GM23248 (cell line): ENCODE measurements at places on chromosomes 2 and 18.

- peak; percentile 95 for DNase-seq
Measured at GRCh38 chr18:32920796-32921787, 148.3 kb upstream of the KLHL14 start.

- no peak for DNase-seq
Measured at GRCh38 chr2:98155716-98156115, 68.7 kb downstream of the VWA3B start.

DNA sequence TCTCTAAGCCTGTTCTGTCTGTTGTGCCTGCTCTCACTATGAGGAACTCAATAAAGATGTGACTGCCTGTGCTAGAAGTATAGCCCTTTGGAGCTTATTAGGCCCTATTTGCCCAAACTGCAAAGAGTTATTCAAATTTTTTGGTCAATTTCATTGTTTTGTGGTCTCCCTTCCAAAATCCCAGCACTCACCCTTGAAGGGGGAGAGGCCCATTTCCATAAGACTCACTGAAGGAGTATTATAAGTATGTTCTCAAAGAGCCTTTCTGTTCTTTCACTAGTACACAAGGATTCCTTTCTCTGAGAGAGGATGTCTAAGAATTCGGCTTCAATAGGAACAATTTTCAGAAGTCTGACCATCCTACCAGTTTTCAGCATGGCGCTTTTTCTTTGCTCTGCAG lies 641.9 kb upstream of the REG3G start:
- DNase-seq = no peak

DNA sequence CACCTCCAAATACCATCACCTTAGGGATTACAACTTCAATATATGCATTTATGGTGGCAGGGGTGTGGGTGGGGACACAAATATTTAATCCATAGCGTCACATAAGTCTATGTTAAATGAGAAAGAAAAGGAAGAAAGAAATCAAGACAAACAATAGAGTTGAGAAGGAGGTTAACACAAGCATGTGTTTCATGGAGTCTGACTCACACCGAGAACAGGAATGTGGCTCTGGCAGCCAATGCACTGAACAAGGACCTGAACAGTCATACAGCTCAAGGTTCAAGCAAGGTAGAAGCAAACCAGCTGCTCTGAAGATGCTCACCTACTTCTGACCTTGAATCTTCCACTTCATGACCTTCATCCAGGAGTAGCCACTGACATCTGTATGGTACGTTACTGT lies 36.2 kb upstream of the LPIN1 start:
- DNase-seq = peak; percentile 90

GRCh38 chr2:240520130-240520973 lies 37.4 kb downstream of the ANKMY1 start:
- peak; percentile 37 for DNase-seq
